Kidney epithelial cell (primary cell): ENCODE measurements at places on chromosomes 3 and 15.

- no peak for DNase-seq
Observed at GRCh38 chr15:69729167-69729748, 276.6 kb downstream of the RPLP1 start.

DNA sequence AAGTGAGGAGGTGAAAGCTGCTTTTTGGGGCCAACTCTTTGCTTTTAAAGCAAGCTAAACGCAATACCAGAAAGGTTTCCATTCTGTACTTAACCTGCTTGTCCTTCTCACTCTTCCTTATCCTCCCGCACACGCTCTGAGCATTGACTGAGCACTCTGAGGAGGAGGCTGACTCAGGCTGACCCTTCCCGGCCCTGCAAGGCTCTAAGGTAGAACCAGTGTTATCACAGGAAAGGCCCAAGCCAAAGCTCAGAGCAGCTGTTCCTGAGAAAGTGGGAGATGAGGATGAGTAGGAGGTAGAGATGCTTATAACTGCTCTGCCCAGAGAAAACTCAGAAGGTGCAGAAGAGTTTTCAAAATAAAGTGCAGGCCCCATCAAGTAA, 2.3 kb downstream of the B3GNT5 start:
- DNase-seq = no peak

GRCh38 chr15:62795171-62795570, 247.4 kb upstream of the TPM1 start:
- DNase-seq = no peak

GRCh38 chr3:5186089-5186857, 1.2 kb upstream of the EDEM1 start:
- no peak for DNase-seq

- no peak for DNase-seq
Observed at GRCh38 chr3:113268942-113269341, 57.6 kb downstream of the BOC start.

DNA sequence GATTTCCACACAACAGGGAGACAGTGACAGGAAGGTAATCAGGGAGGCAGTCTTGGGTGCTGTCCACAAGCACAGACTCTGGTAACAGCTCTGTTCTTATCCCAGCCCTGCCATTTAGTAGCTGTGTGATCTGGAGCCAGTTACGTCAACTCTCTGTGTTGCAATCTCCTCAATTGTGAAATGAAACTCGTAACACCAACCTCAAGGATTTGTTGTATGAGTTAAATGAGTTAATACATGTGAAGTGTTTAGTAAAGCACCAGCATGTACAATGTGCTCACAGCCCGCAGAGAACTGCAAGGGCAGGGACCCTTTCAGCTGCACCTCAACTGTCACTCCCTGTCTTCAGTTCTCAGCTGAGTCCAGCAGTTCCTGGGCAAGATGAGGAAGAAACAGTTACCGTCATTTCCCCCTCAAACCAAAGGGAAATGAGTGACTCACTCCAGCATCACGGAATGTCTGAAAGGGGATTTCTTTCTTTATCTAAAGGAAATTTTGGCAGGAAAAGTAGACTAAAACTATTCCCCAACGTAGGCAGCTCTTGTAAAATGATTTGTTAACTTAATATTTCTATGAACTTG, 39.9 kb upstream of the MB21D2 start:
- no peak for DNase-seq

DNA sequence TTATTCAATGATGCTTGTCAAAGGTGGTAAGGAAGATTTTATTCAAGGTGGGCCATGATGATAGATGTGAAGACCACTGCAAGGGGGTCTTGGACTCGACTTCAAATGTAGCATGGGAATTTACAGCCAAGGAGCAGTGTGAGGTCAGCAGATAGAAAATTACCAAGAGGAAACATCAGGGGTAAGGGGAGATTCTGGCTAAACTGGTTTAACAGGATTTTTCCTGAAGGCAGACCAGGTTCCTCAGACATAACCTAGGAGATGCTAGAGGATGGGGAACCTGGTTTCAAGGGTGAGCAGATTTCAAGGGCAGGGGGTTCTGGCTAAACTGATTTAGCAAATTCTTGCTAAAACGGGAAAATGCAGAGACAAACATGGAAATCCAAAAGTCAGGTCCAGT, 464.9 kb downstream of the TAFA4 start:
- DNase-seq = no peak

- no peak for DNase-seq
Observed at GRCh38 chr3:144344925-144345548, 373.4 kb downstream of the DIPK2A start.

DNA sequence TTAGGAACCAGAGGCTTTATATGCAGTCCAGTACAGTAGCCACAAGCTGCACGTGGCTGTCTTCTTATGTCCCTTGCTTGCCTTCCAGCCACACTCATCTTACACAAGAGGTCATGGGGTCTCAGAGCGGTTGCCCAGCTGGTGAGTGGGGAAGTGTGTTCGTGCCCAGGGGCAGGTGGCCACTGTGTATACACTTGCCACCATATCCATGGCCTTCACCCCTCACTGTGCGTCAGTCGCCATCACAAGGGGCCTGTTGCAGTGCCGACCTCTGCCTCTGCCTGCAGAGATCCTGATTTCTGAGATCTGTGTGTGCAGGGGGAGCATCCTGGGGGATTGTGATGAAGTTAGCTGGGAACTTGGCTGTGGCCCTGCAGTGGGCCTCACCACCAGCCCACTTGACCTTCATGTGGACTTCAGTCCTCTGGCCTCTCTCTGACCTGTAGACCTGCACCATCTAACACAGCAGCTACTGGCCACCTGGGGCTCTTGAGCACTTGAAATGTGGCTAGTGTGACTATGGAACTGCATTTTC, 43.1 kb upstream of the SACM1L start:
- no peak for DNase-seq

DNA sequence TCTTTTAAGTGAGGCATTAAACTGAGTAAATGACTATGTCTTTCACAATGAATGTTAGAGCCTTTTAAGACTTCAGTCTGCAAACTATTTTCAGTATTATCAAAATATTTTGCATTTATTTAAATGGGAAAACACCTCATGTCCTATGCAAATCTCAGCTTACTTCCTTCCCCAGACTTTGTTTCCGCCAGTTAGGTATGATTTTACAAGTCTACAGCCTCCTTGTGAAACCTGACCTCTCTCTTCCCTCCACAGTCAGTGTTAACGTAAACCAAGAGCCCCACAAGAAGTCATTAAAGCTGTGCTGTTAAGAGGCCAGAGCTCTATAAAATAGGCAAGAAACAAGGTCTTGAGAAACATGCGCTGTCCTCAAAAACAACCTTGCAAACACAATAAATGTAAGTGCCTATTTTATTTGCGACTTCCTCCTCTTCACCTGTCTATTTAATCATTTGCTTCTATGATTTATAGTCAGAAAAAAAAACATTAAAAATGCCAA, 48.3 kb downstream of the PRTG start:
- DNase-seq = peak; percentile 12

GRCh38 chr15:65406424-65407000, 16.2 kb downstream of the IGDCC4 start:
- no peak for DNase-seq

DNA sequence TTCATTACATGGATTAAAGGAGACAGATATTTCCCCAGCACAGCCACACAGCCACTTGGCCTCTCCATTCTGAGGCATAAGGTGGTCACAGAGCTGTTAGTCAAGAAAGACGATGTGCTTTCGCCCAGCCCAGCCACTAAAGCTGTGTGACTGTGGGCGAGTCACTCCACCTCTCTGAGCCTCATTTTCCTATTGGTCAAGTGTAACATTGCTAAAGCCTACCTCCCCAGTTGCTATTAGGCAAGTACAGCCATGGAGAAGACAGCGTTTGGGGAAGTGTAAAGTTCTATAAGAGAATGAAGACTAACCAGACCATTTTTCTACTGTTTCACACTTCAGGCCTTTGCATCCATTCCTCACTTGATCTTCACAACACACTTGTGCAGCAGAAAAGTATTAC, 24.1 kb downstream of the TMEM40 start:
- no peak for DNase-seq

DNA sequence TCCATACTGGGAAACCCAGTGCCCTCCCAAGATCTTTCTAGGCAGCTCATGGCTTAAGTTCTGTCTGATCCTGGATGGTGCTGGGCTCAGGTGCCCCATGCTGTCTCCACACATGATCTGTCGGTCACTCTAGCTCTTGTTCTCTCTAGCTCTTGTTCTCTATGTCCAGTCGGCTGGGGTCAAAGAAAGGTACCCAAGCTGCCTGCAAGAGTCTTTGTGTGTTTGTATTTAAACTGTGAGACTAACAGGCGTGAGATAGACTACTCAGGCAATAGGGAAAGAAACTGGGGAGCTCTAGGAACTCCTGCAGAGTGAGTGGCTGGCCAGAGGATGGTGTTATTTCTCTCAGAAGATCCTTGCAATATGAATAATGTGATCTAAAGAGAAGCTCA, 40.2 kb downstream of the GPR156 start:
- no peak for DNase-seq

DNA sequence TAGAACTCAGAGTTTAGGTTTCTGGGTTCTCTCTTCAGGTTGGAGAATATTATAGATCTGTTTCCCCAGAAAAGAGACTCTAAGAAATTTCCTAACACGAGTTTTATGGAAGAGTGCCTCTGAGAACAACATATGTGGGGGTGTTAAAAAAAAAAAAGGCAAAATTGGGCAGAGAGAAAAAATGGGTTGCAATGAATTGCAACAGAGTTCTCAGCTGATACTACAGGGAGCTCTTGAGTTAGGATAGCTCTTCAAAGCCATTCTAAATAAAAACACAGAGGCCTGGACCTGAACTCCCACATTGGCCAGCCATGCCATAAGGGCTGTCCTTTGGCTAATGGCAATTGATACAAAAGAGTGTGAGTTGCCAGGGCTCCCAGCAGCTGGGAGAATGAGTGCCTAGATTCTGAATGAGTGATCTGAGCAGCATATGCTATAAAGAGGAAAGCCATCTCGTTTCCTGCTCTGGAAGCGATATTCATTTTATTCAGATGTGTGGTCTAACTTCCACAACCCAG, 20.1 kb upstream of the UBE2E2 start:
- no peak for DNase-seq

DNA sequence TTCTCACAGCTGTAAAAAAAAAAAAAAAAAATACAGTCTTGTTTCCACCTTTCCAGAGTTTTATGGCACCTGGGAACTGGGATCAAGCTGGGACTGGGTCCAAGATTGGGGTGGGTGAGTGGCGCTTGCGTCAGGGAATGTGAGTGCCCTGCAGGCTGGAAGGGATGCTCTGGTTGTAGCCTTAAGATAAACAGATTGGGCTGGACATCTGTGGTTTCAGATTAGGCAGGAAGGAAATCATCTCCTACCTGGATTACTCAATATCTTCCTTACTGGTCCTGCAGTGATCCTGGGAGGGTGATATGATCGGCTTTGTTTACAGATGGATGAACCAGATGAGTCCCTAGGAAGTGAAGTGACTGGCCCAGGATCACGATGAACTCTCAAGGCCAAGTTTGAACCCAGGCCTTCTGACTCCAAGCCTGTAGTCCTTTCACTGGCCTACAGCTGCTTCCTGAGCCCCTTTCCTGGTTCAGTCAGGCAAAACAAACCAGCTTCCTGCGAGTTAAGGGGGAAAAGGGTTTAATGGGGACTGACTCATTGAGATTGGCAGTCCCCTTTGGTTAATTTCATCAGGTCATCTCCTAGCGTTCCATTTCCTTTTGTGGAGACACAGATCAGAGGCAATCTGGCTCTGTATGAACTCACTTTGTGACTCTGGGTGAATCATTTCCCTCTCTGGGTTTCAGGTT, 179.8 kb downstream of the THSD4 start:
- peak; percentile 100 for DNase-seq

DNA sequence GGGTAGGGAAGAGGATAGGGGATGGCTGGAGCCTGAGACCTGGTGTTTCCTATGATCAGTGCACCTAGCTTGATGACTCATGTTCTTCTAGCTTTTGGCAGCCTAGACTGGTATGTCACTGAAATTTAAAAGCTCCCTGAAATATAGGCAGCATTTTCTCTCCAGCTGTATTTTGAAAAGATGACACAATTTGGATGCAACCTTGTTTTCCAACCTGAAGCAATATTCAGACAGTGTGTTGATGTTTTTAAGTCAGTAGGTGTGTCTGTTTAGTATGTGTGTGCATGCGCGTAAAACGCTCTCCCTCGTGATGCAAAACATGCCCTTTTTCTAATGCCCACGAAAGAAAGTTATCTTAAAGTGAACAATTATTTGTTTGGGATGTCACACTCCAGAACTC, 58.5 kb downstream of the RPL22L1 start:
- no peak for DNase-seq

GRCh38 chr3:70108072-70108471, 108.5 kb downstream of the SAMMSON start:
- no peak for DNase-seq

DNA sequence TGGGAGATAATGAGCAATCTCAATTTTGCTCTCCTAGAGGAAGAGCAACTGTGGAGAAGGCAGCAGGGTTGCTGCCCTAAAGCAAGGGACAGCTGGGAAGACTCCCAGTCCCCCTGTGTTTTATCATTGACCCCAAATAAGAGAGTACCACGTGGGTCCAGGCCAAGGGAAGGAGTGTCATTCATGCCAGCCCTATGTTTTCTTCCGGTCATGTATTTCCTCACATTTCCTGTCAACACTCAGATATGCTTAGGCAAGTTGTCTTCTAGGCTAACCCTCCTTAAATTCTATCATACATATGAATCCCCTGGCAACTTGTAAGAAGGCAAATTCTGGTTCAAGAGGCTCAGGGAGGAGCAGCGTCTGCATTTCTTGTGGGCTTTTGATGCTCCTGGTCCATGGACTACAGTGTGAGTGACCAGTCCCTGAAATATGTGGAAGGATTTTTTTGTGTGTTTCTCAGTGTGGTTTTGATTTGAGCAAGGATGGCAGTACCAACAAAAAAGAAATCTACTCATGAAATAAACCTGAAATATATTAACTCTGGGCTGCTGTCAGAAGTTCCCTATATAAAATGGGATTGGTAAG, 31.9 kb upstream of the RPP14 start:
- no peak for DNase-seq

GRCh38 chr3:57948781-57949242, 59.4 kb upstream of the FLNB start:
- DNase-seq = no peak

GRCh38 chr3:69204315-69204957, 82.0 kb upstream of the LMOD3 start:
- DNase-seq = peak; percentile 65

- no peak for DNase-seq
Observed at GRCh38 chr3:89690646-89691045, 583.2 kb downstream of the EPHA3 start.

GRCh38 chr3:82261013-82261412, 499.6 kb upstream of the GBE1 start:
- DNase-seq = no peak

- no peak for DNase-seq
Observed at GRCh38 chr15:99114511-99115299, 9.8 kb downstream of the SYNM start.

DNA sequence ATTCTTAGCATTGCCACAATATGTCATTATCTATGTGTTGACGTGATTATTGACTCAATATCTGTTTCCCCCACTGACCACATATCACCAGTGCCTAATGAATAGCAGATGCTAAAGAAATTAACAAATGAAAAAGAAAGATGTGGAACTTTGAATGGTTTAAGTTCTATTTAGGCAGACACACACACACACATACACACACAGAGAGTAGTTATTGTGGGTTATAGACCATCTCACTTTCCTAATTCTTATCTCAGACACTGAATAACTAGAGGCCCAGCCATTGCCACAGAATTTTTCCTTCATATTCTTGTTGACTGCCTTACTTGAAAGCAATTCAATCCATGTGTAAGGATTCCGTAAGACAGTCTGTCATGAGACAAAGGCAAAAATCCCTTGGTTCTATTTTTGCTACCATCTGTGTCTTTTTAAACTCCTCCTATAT, 61.9 kb upstream of the PHLDB2 start:
- no peak for DNase-seq
